Foreskin fibroblast (primary cell): ENCODE measurements at places on chromosomes 7 and 10.
A peak's percentile ranks its signal among the peaks of the same experiment; 100 is the strongest.

DNA sequence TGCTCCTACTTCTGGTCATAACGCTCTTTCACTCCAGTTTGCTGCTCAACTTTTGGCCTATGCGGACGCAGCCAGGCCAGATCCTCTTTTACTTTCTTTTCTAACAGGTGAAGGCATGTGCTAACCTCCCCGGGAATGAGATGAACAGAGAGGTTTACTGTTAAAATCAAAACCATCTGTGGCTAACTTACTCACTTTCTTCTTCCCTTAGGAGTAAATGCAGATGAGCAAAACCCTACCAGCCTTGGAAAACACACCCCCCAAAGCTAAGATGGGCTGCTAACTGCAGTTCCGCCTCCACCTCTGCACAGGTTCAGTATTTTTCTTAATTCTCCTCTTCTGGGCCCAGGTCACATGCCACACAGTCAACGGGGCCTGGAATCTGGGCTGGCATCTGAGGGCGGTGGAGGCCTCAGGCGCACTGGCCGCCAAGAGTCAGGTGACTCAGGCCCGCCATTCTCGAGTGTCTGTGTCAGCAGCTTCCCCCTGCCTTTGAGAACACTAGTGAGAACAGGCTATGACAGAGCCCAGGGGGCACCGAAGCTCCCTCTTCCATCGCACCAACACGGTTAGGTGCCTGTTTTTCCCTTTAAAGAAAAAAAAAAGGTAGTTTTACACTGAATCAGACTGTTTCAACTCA is 11.1 kb downstream of the FAM53B start:
- DNase-seq, result no peak

DNA sequence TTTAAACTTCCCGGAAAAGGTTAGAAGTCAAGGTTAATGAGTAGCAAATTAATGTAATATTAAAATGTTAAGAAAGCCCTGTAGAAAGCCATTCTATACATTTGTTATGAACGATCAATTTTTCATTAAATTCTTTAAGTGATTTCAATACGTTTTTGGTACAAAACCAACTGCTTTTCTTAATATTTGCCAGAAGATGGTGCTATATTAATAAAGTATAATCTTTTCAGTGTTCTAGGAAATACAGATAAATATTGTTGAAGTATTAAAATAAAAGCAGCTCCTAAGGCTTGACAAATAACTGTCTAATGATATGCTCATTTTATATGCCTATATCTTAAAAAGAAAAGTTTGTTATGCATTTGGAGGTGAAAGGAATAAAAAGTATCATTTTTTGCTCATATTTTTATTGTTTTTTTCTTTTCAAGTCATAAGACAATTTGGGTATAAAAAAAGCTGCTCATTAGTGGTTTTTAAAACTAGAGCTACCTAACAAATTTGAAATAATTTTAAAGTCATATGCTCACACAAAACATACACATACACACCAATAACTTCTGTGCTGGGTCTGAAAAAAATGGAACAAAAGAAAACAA is 130.3 kb upstream of the POT1 start:
- no peak for DNase-seq

DNA sequence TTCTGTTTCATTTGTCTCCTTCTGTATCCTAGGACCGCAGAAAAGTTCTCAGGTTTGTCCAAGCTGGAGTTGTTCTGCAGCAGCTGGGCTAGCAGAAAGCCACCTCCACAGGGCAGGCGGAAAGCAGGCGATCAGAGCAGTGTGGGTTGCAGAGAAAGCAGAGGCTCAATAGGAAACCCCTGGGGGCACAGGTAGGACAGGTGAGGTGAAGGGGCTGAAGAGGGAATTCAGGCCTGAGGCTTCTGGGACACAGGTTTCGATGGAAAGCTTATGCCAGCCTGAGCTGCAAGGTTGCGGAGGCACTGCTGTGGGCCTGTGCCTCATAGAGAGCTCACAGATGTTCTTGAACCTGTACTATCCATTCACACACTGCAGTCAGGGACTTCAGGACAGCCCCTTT is 194.9 kb upstream of the TPK1 start:
- no peak for DNase-seq

GRCh38 chr7:20329389-20330238 is 1.1 kb upstream of the ITGB8 start:
- peak; percentile 78 for DNase-seq

DNA sequence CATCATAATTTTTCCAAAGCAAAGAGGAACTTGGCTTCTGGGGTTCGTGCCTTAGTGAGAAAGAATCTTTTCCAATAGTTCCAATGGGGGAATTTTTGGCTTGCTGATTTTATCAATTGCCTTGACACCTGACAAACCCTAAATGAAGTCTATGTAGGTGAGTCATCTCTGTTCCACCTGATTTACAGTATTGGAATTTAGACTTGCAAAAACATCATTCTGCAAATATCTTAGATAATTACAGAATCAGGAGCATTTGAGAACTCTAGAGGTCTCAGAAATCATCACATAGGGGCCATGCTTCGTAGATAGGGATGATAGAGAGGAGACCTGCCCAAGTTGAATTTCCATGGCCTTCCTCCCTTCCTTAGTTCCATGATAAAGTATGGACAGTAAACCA is 9.3 kb downstream of the SLC35G1 start:
- DNase-seq, result no peak

DNA sequence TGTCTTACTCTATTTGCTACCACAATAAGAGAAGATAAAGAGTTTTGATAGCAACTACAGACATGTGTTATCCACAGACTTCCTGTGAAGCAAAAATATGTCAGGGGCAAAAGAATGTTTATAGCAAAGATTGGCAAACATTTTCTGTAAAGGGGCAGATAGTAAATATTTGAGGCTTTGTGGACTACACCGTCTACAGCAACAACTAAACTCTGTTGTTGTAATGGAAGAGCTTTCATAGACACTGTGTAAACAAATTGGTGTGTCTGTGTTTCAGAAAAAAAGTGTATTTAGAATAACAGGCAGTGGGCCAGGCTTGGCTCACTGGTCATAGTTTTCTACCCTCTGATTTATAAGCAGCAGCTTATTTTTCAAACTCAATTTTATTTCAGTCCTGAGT is 521.4 kb downstream of the ANKRD7 start:
- DNase-seq, result no peak

GRCh38 chr10:58755677-58756076 is 243.0 kb downstream of the BICC1 start:
- peak; percentile 78 for DNase-seq
